ENCODE measurements at places on chromosomes 3 and 15.

- DNase-seq = no peak
These were observed 7.6 kb downstream of the NMNAT3 start for GRCh38 chr3:139670196-139670595.

DNA sequence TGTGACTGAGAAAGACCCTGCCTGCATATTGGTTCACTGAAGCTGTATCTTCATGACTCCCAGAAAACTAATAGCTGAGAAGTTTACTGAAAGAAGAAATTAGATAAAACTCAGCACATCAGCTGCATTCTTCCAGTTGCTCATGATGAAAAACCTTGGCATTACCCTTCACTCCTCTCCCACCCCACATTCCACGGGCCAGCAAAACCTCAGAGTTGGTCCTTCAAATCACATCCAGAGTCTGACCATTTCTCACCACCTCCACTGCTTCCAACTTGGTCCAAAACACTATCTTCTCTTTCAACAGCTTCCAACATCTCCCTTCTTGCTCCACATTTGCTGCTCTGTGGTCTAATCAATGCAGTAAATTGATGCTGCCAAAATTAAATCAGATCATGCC is 97.1 kb downstream of the CD47 start:
- no peak for DNase-seq

DNA sequence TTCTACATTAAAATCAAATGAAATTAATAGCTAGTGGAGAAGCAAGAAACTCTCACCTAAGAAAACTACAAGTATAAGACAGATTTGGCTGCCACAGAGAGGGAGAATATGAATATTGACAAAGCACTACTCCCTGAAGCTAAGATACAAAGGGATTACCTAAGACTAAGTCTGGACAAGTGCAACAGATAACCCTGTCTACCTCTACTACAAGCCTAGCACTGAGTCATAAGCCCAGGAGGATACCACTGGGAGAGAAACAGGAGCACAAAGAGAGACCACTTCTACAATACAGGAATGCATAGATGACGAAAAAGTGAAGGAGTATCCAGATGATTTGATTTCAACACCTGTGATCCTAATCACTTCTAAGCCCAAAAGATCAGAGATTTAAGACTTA is 10.4 kb downstream of the ATP13A4 start:
- DNase-seq = no peak

- no peak for DNase-seq
These were observed 518.4 kb upstream of the UBE2E2 start for GRCh38 chr3:22684739-22685138.

GRCh38 chr3:5053021-5053831 is 68.9 kb upstream of the ARL8B start:
- no peak for DNase-seq

- no peak for DNase-seq
These were observed 552.3 kb downstream of the FOXP1 start for GRCh38 chr3:71031181-71031580.

DNA sequence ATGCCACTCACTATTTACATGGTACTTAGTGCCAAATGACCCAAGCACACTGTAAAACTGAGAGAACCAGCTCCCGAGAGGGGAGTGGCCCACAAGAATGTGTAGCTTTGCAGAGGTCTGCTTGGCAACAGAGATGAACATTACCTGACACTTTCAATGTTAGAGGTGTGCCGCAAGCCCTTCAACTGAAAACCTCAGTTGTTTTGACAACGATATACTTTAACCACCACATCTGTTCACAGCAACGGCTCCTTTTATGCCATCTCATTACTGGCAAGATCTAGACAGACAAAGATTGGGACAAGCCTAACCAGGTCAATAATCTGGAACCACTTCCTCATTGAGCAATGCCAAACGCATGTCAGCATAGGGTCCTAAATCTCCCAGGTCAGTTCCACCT is 23.7 kb downstream of the NEK10 start:
- no peak for DNase-seq

DNA sequence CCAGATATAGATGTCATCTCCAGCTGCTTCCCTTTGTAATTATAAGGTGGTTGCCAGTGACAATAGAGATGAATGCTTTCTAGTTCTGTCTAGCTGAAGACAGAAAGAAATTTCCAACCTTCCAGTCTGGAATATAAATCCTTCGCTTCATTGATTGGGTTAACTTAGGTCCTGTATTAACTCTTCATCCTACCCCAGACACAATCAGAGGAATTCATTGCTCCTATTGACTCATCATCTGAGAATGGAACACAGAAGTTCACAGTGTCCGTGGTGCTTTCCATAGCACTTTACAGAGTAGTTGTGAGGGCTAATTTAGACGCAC is 241.4 kb downstream of the NFKBIZ start:
- DNase-seq = no peak

- DNase-seq = no peak
These were observed 464.1 kb upstream of the CBLB start for GRCh38 chr3:106332884-106333283.

GRCh38 chr3:149245738-149246451 is 24.3 kb upstream of the CP start:
- DNase-seq = no peak

DNA sequence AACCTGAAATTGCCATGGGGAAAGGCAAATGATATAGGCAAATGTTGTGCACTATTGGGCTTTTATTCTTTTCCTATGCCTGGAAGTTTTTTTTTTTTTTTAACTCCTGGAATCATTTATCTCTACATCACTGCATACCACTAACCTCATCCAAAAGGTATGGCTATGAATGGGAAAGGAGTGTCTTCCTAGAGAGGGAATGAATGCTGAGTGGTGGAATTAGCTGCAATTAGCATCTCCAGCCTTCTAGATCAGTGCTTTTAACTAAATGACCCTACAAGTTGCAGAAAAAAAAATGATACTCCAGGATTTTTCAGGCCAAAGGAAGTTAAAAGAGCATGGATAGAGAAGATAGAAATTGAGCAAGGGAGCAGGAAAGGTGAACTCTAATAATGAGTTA is 429.8 kb upstream of the PDZRN3 start:
- DNase-seq = no peak

GRCh38 chr3:124413393-124413792 is 316.9 kb upstream of the UMPS start:
- no peak for DNase-seq

DNA sequence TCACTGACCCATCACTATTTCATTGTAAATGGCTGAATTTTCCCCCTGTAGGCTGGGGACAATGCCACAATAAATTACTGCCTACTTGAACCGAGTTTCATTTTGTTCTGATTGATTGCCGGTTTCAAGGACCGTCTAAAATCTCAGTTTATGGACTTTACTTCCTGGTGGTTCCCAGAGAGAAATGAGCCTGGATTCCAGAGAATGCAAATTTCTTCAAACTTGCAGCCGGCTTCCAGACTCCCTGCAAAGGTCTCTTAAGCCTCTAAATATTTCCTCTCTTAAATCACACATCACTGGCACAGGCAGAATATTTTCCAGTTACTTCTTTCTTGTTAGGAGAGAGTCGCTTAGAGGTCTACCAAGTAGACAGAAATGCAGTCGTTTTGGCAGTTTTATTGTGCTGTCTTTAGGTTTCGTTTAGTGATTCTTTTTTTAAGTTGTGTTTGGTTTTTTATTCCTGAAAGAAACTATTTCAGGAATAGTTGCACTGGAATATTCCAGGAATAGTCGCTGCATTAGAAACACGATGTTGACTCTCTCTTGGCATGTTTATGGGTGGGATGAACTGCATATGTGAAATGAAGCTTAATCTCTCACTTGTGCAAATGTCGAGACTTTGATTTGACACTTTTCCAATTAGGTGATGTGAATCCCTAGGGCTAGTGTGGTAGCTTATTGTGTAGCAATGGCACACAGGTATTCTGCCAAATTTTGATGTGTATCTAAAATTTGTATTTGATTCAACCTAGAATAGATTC is 284.1 kb upstream of the NR2E3 start:
- DNase-seq = no peak

- no peak for DNase-seq
These were observed 35.1 kb downstream of the SNTN start for GRCh38 chr3:63687278-63688225.

GRCh38 chr15:50190723-50191122 is 8.7 kb downstream of the SLC27A2 start:
- DNase-seq = no peak

GRCh38 chr3:135896613-135897012 is 68.9 kb upstream of the PPP2R3A start:
- DNase-seq = no peak

GRCh38 chr3:67083277-67083676 is 85.2 kb downstream of the KBTBD8 start:
- DNase-seq = no peak

GRCh38 chr3:86388820-86389219 is 602.1 kb downstream of the VGLL3 start:
- DNase-seq = no peak

GRCh38 chr3:23029001-23029400 is 174.1 kb upstream of the UBE2E2 start:
- DNase-seq = no peak

DNA sequence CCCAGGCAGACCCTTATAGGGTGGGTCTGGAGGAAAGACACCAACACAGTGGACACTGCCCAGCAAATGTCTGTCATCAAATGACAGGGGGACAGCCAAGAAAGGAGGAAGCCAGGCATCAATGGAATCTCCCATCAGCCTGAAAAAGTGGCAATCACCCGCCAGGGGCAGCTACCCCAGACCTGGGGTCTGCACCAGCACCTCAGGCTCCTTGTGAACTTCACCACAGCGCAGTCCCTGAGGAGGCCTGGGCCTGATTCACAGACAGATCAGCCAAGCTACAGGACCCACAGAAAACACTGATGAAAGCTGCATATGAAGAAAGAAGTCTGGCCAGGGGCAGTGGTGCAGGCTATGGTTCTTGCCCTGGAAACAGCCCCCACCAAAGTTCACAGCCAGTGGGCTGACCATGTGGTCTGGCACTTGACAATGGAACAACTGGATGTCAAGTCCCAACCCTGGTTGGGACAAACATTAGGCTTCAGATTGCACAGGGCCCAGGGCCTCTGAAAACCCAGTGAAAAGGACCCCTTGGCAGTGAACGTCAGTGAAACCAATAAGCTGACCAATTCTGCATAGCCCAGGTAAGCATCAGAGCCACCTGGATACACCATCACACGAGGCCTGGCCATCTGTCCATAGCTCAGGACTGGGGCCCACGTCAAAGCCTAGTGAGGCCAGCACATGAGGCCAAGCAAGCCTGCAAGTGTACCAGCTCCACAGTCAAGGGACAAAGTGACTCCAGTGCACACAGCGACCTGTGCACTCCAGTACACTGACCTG is 29.1 kb downstream of the ALS2CL start:
- no peak for DNase-seq

GRCh38 chr3:57758686-57759085 is 2.6 kb downstream of the SLMAP start:
- DNase-seq = no peak

DNA sequence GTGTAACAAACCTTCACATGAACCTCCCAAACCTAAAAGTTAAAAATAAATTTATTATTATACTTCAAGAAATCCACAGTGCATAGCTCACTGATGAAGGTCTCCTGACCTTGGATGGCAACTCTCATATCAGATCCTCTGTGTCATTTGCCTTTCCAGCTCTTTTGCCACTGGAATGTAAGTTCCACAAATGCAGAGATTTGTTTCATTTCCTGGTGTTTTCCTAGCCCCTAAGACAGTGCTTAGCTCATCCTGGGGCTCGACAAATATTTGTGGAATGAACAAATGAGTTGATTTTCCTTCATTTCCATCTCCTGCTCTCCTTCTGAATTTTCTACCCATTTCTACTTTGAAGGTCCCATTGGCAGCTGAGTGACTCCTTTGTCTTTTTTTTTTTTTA is 56.0 kb downstream of the FRMD4B start:
- no peak for DNase-seq

- no peak for DNase-seq
These were observed 508 bp upstream of the SMAD6 start for GRCh38 chr15:66701422-66702034.

DNA sequence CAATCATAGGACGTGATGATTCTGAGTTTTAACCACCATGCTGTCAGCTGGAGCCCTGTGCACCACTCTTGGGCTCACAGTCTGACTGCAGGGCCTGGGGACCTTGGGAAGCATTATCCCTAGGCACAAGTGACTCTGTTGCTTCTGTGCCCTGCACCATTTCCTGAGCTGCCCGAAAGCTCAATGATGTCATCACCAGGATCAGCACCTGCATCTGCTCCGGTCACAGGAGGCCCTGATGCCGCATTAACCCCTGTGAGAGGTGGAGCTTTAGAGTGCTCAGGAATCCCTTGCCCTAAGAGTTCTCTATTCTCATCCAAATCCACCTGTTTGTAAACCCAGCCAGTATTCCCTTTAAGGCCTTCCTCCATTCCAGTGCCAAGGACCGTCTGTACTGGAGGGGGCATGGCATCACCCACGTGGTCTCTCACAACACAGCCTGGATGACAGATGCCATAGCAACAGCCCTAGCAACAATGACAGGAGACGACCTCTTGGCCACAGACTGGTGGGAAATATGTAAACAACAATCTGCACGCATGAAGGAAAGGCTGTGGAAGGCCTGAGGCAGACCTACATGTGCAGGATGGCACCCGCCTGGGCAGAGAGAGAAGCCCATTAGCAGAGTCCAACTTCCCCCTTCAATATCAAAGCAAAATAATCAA is 37.9 kb downstream of the NTRK3 start:
- no peak for DNase-seq

GRCh38 chr3:20935791-20936190 is 749.8 kb upstream of the SGO1 start:
- no peak for DNase-seq

- no peak for DNase-seq
These were observed 3.4 kb upstream of the CLN6 start for GRCh38 chr15:68232937-68233336.

Measured in NCI-H187 (cell line).